Stimulated activated CD8-positive, alpha-beta memory T cell treated with anti-CD3 and anti-CD28 coated beads, Interleukin-15, amount 100 ng/mL, for 4 hours (primary cell): ENCODE measurements at places on chromosomes 13 and 19.

- no peak for DNase-seq
These were observed 14.2 kb upstream of the LATS2 start for GRCh38 chr13:21075379-21076249.

GRCh38 chr13:44619651-44620050, 43.5 kb upstream of the TSC22D1 start:
- no peak for DNase-seq

DNA sequence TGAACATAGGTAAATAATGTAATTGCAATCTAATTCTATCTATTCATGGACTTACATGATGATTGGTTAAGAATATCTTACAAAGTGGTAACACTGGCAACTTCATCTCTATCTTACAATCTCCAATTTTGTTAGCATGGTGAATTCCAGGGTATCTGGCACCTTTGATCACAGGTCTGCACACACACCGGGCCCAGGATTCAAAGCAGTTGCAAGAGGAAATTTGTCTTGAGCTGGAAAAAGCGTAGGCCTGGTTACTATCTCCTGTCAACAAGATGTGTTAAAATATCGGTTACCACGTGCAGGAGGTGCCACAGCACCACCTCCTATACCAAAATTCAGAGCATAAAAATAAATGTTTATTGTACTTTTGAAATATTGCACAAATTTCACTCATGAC, 2428.4 kb downstream of the PCDH9 start:
- no peak for DNase-seq

- DNase-seq: no peak
These were observed 36.1 kb upstream of the PEPD start for GRCh38 chr19:33557720-33558119.

DNA sequence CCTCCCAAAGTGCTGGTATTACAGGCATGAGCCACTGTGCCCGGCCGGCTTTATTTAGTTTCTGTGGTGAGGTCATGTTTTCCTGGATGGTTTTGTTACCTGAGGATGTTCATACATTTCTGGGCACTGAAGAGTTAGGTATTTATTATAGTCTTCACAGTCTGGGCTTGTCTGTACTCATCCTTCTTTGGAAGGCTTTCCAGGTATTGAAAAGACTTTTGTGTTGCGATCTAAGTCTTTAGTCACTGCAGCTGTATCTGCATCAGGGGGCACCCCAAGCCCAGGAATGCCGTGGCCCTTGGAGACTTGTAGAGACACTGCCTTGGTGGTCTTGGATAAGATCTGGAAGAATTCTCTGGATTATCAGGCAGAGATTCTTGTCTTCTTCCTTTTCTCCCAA, 12.8 kb downstream of the BLOC1S3 start:
- no peak for DNase-seq

- no peak for DNase-seq
These were observed 816 bp downstream of the RPS28 start for GRCh38 chr19:8321986-8322637.

GRCh38 chr19:4337906-4338440, 654 bp downstream of the STAP2 start:
- DNase-seq: no peak

- no peak for DNase-seq
These were observed 17.7 kb downstream of the WTIP start for GRCh38 chr19:34499155-34499834.

DNA sequence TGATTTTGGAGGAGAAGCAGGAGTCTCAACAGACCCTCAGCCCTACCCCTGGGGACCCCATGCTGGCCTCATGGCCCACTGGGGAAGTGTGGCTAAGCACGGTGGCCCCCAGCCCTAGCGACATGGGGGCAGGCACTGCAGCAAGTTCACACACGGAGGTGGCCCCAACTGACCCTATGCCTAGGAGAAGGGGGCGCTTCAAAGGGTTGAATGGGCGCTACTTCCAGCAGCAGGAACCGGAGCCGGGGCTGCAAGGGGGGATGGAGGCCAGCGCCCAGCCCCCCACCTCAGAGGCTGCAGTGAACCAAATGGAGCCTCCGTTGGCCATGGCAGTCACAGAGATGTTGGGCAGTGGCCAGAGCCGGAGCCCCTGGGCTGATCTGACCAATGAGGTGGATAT, 14.9 kb downstream of the NCAN start:
- no peak for DNase-seq

DNA sequence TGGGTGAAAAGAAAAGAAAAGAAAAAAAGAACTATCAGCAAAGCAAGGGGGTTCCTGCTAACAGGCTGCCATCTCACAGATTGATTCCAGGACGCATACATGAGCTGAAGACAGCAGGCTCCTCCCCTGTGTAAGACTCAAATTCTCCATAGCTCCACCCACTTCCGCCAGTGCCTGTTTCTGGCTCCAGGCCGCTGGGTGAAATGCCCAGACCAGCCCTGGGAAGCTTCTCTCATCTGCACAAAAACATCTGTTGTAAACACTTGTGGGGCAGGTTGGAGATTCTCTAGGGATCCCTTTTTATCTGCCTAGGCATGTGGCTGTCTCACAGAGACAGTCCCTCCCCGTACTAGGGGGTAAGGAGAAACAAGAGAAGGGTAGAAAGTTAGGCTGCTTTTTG, 1054.4 kb upstream of the SPRY2 start:
- no peak for DNase-seq

- no peak for DNase-seq
These were observed 640.9 kb upstream of the MIR17HG start for GRCh38 chr13:90706631-90707030.

DNA sequence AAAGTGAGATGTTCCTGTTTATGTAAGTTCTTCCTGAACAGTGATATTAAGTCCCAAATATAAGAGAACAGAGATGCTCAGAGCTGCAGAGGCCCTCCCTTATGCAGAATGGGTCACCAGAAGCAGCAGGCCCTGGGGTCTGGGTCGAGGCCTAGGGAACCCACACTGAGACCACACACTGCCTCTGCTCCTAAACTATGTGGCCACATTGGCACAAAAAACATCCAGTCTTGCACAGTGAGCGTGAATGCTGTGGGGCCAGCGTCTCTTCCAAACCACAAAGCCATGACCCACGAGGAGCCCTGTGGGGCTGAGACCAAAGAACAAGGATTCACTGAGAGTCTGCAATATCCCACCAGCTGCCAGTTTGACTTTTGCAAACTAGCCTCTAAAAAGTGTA, 23.6 kb downstream of the PROZ start:
- DNase-seq: no peak

- DNase-seq: no peak
These were observed 1117.2 kb upstream of the SPRY2 start for GRCh38 chr13:81458170-81458569.

GRCh38 chr13:66864627-66865026, 365.5 kb downstream of the PCDH9 start:
- DNase-seq: no peak

DNA sequence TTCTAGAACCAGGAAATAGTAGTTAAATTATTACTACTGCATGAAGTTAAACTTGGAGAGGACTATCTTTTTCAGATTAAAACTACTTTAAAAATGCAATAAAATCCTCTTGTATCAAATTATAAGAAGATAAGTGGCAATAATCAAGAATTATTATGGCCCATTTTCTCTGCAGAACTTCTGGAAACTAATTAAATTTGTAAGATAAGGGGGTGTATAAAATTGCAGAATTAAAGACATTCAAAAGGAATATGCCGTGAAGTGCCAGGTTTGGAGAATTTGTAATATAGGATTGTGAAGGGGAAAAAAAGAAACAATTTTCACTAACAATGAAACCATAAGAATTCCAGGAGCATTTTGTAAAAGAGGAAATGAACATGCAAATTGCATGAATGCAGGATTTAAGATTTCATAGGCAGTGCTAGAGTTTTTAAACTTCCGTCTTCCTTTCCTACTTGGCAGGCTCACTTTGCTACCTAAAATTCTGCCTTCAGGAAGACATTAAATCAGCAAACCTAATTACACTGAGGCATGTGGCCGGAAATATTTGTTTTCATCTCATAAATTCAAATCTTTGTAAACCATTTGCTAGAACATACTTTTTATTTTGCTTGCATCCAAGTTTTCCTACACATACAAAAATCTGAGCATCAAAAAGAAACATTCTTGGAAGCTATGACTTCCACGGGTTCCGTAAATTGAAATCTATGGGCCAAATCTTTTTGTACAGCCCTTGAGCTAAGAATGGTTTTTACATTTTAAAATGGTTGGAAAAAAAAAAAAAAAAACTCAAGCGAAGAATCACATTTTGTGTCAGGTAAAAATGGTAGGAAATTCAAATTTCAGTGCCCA, 166.9 kb downstream of the DCLK1 start:
- DNase-seq: no peak

- DNase-seq: no peak
These were observed 210.0 kb downstream of the IRS2 start for GRCh38 chr13:109576331-109576813.

DNA sequence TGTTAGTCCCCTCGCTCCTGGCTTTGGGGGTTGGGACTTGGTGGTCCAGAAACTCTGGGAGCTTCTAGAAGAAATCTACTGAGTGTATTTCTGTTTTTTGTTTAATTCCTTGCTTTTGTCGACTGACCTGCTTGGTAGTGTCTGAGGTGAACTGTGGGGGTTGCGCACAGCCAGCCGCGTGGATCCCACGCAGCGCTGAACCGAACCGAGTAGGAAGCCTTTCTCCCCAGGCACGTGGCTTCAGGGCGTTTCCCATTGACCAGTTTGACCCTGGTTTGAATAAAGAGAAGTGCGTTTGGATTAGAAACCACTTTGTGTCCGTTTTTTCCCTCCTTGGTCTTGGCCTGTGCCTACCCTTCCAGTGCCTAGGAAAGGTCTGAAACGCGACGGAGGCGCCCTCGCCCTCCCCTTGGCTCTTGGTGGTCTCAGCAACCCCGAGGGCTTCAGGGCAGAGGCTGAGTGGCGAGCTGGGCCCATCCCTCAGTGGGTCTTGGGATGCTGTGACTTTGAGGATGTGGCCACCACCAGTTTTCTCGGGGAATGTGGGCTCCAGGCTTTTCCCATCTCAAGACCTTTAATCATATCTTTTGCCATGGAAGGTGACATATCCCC, 2.7 kb upstream of the RPS15 start:
- DNase-seq: no peak

DNA sequence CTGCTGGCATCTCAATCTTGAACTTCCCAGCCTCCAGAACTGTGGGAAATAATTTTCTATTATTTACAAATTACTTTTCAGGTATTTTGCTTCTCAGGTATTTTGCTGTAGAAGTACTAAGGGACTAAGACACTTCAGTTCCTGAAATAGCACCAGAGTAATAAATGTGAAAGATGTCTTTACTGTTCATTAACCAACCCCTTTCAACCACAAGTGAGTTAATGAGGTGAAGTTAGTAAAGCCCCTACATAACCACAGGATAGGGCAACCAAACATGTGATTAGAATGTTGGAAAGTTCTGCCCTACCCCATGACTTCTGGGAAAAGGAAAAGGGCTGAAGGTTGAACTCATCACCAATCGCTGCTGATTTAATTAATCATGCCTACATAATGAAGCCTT, 2.7 kb upstream of the ZNF345 start:
- DNase-seq: no peak

DNA sequence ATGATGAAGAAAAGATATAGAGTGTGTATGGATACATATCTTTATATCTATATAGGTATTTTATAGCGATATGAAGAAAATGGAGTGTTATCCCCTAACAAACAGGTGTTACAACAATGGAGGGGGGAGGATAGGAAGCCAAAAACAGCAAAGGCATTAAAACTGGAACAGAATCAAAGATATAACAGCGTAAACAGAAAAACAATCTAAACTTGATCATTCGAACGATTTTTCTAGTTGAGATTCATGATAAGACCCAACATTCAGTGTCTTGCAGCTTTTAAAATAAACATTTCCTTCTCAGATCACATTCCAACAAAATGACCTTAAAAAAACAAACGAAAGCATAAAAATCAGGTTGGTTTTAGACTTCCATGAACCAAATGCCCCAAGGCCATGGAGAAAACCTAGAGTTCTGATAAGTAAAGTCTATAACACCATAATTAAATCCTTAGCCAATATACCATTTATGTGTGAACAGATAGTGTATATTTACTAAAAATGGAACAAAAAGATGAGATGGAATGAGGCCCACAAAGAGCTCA, 55.7 kb downstream of the CAB39L start:
- no peak for DNase-seq

DNA sequence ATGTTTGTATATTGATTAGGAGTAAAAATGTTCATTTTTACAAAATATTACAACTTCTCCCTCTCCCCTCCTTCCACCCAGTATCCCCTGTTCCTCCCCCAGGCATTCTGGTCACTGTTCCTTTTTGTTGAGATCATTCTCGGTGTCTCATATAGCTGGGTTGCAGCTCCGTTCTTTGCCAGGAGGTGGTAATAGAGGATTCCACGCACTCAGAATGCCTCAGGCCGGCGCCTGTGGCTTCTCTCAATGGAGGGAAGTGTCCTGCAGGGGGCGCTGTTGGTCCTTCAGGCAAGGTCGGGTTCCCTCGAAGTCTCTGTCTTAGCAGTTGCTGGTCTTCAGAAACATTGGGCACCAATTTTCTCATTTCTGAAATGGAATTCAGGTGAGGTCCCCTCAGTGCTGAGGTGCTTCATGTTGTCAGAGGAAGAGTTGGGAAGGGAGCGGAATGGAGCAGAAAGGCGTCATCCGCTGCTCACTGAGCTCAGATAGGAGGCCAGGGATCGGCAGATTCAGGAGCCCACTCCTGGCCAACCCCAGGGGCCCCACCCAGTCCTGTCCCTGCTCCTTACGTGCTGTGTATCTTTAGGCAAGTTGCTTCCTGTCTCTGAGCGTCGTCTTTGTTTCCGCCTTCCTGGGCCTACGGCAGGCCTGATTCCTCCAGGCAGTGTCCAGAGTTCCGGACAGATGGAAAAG, 10.3 kb upstream of the GARIN5A start:
- no peak for DNase-seq

- no peak for DNase-seq
These were observed 19.1 kb downstream of the DNAJC15 start for GRCh38 chr13:43042410-43042921.

- no peak for DNase-seq
These were observed 347.2 kb downstream of the ZNF536 start for GRCh38 chr19:30719189-30719998.

- DNase-seq: no peak
These were observed 343.0 kb downstream of the KLF5 start for GRCh38 chr13:73401769-73402168.

DNA sequence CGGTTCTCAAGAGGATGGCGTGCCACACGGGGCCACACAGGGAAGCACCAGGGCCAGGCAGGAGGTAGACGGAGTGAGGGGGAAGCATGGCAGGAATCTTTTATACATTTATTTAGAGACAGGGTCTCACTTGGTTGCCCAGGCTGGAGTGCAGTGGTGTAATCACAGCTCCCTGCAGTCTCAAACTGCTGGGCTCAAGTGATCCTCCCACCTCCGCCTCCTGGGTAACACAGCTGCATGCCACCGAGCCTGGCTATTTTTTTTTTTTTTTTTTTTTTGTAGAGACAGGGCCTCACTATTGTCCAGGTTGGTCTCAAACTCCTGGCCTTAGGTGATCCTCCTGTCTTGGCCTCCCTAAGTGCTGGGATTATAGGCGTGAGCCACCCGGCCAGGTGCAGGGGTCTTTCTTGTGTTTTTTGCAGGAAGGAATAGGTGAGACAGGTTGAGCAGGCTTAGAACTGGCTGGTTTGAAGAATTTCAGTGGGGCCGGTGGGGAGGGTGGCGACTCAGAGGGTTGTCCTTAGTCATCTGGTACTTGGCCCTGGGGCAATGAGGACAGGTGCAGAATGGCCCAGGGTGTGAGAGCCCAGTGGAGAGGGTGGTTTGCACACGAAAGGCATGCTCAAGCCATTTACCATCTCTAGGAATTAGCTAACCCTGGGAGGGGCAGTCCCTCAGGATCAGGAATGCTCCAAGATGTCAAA, 7.6 kb downstream of the SSC5D start:
- DNase-seq: no peak

- DNase-seq: no peak
These were observed 758.3 kb upstream of the PCDH20 start for GRCh38 chr13:62173958-62174357.

- no peak for DNase-seq
These were observed 339.0 kb downstream of the HS6ST3 start for GRCh38 chr13:96428911-96429310.
